Substantia nigra (tissue), 51 donors: ENCODE measurements at places on chromosomes 1 and 21.

DNA sequence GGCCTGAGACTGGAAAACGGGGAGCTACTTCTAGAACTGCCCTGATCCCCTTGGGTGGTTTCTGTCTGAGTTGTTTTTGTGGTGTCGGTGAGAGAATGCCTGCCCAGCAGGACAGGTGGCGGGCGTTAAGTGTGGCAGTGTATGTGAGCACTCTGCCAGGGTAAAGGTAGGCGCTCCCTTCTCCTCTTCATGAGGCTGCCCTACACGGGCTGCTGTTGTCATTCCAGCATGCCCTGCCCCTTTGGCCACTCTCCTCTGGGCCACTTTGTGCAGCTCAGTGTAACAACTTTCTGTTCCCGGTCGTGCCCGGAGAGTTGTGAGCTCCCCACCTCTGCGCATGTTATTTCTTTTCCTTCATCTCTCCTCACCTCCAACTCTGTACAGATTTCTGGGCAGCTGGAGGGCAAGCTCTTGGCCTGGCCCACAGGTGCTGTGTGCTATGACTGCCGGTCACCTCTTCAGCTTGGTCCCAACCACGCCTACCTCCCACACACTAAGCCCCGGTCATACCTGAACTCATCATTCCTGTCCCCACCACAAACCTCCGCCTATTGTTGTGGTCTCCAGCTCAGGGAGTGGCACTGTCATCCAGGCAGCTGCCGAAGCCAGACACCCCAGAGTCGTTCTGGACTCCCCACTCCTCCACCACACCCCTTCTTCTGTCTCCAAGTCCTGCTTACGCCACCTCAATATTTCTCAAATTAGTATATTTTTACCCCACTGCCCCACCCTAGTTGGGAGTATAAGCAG is 69.0 kb downstream of the GADD45A start:
- DNase-seq = no peak

DNA sequence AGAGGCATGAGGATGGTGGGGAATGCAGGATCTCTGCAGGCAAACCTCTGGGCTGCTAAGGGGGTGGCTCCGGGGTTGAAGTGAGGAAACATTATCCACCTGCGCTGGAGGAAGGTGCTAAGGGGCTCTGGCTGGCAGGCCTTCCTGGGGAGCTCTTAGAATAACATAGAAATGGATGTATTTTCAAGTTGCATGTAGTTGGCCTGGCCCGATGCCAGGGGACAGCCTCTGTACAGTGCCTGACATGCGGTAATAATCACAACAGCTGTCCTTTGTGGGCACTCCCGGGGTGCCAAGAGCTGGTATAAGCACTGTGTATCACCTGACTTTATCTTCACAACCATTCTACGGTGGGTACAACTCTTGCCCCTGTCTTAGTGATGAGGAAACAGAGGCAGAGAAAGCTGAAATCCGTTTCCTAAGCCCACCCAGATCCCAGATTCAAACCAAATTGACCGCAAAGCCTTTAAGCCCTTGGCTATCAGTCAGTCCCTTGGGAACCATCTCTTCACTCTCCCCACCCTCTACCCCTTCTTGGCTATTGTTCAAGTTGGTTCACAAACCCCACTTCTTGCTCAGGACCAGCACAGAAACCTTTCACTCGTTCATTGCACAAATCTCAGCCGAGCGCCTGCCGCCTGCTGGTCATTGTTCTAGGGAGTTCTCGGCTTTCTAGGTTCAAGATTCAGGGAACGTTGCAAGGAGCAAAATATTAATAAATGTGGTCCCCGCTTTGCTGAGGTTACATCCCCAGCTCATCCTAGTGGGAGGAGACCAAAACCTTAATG is 30.9 kb downstream of the PADI4 start:
- DNase-seq = no peak

DNA sequence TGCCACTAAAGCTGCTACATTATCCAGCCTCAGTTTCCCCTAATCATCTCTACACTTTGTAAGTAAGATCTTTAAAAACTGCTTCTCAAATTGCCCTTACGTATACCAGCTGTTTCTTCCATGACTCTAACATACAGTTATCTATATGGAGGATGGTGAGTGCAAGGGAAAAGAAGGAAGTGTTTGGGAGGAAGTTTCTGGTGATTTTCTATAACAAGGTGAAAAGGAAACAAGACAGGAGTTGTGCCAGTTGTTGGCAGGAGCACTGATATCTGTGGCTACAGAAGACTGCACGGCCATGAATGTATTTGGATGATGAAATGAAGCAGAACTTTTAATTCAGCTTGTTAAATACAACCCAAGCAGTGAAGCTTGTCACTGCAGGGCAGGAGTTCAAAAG is 32.3 kb upstream of the NHLH2 start:
- no peak for DNase-seq

GRCh38 chr1:30929135-30929889 is 20.8 kb upstream of the SDC3 start:
- no peak for DNase-seq

DNA sequence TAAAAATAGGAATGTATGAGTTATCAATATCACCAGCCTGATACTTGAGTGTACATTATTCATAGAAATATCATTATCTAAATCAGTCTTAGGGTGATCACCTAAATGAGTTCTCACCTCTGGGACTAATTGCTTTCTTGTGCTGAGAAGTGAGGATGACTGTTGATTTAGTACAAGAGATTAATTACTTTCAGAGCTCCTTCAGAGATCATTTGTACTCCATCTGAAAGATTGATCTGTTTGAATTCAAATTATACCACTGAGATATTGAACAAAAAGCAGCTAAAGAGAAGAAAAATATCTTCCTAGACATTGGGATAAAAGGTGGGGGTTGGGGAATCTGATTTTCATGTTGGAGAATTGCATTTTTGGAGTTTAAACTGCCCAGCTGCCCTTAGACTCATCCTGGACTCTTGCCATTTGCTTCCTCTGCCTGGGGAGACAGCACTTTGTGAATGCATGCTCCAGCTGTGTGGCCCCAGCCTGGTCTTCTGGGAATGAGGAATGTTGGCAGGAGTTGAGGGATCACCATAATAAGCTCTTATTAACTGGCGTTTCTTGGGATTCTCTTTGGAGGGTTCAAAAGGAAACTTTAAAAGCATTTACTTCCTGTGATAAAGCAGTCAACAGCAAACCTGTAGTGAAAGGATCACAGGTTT is 19.7 kb upstream of the PGBD2 start:
- no peak for DNase-seq

GRCh38 chr1:151585622-151586021 is 26.2 kb upstream of the SNX27 start:
- no peak for DNase-seq

- DNase-seq = no peak
Measured at GRCh38 chr1:55209247-55209646, 5.9 kb downstream of the USP24 start.

GRCh38 chr1:1211541-1212441 is 2.2 kb downstream of the TNFRSF4 start:
- no peak for DNase-seq

GRCh38 chr1:31498376-31499040 is 77.8 kb upstream of the TINAGL1 start:
- no peak for DNase-seq

DNA sequence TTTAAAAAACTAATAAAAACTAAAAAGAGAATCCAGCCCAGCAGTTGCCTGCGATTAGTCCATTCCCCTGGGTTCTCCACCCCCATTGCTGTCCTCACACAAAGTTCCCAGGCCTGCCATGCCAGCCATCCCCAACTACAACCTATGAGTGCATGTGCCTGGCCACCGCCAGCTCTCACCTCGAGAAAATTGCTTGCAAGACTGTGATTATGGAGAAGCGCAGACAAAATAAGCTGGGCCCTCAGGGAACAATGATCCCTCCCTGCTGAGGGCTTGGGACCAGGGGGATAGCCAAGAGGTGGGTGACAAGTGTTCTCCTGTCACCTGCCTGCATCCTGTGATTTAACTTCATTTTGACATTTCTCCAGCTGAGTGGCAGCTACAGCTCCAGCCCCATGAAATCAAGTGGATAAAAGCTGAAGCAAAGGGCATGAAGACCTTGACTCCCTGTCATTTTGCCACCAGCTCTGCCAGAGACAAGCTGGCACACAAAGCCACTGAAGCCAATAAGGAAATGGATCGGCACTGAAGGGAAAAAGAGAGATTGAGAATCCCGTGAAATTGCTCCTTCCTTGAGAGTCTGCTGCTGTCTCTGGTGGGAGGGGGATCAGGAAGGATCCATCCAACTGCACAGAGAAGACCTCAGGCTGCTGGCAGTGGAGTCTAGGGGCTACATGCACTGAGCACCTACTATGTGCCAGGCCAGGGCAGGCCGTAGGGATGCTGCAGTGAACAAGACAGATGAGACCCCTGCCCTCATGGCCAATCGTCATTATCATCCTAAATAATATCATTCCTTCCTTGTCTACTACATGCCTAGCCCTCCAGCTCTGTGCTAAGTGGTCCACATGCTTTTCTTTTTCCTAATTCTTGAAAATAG is 40.7 kb downstream of the MATN1 start:
- DNase-seq = no peak

- no peak for DNase-seq
Measured at GRCh38 chr21:30695956-30696355, 22.6 kb downstream of the KRTAP21-3 start.

- no peak for DNase-seq
Measured at GRCh38 chr1:35173909-35174540, 18.9 kb downstream of the SFPQ start.

DNA sequence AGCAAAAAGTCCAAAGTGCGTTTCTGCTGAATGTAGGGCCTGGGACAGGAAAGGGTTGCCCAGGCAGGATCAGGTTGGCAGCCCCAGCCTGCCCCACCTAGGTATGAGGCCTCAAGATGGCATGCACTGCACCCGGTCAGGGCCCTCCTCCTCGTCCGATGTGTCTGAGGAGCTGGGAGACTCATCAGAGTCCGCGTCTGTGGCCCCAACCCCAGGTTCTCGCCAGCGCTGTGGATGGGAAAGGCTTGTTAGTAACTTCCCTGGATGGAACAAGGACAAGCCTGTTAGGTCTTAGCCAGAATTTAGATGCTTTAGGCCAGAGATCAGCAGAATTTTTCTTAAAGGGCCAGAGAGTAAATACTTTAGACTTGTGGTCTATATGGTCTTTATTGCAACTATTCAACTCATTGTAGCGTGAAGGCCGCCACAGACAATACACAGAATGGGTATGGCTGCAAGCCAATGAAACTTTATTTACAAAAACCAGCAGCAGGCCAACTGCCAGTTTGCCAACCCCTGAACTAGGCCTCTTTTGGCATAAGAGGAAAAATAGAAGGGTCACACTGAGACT is 12.4 kb downstream of the PEA15 start:
- no peak for DNase-seq

GRCh38 chr1:112465122-112465521 is 43.6 kb upstream of the WNT2B start:
- DNase-seq = peak; percentile 41

- DNase-seq = no peak
Measured at GRCh38 chr1:228930479-228930957, 195.2 kb downstream of the RHOU start.

GRCh38 chr1:234755449-234755863 is 145.5 kb upstream of the IRF2BP2 start:
- peak; percentile 70 for DNase-seq
